T47D (cell line): ENCODE measurements at places on chromosomes 3 and 15.

GRCh38 chr15:96595951-96596350 is 265.5 kb downstream of the NR2F2 start:
- no peak for DNase-seq

- no peak for DNase-seq
Measured at GRCh38 chr3:148366743-148367410, 330.8 kb upstream of the AGTR1 start.

DNA sequence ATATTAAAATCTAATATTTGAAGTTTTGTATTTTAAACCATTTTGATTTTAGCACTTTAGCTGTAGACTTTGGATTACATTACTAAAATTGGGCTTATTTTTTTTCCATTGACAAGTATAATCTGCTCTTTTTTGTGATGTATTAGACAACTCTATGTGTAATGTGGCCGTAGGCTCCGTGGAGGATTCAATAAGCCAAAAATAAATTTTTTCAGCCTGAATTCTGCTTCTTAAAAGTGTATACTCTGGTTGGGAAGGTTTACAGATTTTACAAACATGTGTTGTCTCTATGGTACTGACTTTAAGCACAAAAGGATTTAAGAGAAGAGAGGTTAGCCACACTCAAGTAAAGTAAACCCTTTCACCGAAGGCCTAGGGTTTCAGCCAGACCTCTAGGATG is 110.8 kb downstream of the PLCL2 start:
- no peak for DNase-seq

- peak; percentile 59 for DNase-seq
Measured at GRCh38 chr3:111517801-111518200, 24.2 kb upstream of the CD96 start.

- DNase-seq: no peak
Measured at GRCh38 chr3:46901591-46902187, 24.2 kb downstream of the PTH1R start.

DNA sequence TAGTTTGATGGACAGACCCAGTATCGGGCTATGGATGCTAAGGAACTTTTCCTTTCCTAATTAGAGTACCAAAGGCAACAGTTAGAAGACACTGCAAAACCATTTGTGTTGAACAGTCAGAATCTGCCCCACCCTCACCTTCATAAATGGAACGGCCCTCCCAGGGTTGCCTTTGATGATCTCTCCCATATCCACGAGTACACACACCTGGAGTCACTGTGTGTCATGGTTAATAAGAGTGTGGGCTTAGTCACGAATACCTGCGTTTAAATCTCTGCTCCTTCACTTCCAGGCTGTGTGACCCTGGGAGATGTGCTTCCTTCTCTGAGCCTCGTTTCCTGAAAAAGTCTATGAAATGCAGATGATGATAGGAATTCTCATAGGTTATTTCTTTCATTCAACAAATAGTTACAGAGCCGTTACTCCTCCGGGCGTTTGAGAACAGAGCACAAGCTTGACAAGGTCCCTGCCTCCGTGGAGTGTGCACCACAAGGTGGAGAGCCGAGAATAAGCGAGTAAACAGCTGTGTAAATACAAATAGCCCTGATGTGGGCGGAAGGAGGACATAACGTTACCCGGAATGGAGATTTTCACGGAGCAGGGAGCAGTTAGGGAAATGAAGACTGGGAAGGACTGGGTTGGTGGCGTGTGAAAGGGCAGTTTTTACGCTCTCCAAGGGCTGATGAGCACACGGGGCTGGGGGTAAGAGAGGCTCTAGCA is 6.7 kb downstream of the SLC51A start:
- peak; percentile 67 for DNase-seq

DNA sequence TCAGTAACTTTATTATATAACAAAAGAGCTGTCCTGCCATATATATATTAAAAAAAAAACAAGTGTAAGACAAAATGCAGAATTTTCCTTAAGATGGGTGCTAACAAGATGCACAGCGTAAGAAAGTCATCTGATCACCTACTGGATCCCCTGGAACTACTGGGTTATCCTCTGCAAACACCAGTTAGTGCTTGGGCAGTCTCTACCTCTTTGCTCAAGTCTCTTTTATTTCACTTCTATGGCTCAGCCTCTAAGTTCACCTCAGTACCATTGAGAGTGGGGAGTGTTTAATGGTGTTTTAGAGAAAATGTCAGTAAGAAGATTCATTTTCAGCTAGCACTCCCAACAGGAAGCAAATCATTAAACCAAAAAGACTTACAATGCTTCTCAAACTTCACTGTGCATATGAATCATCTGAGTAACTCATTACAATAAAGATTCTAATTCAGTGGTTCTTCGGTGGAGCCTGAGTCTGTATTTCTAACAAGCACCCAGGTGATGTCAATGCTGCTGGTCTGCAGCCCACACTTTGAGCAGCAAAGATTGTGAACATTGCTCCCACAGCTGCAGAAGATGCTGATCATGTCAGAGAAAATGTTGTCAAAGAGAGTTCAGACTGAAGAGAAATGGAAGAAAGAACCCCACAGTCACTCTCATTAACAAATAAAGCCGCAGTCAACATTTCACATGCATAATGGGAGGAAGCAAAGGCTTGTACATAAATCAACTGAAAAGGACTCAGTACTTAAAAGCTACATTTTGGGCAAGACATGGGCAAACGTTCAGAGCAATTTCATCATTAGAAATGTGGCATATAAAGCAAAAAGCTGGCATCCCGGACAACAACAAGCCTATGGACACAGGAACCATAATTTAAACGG is 227.1 kb upstream of the ATP11B start:
- no peak for DNase-seq

DNA sequence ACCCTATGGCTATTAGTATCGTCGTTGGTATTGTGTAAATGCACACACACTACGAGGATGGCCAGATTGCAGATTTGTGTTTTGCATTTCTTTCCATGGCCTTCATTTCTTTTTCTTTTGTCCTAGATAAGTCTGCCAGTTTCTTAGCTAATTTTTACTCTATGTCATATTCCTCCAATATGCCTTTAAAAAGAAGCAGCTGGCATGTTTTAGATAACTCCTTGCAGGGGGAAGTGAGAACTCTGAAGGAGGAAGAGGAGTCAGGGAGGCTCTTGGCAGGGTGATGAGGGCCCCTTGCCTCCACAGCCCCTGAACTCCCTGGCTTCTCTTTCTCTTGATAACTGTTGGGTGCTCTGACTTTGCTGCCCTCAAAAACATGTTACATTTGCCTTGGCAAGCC is 244.0 kb downstream of the GABRG3 start:
- DNase-seq: no peak

DNA sequence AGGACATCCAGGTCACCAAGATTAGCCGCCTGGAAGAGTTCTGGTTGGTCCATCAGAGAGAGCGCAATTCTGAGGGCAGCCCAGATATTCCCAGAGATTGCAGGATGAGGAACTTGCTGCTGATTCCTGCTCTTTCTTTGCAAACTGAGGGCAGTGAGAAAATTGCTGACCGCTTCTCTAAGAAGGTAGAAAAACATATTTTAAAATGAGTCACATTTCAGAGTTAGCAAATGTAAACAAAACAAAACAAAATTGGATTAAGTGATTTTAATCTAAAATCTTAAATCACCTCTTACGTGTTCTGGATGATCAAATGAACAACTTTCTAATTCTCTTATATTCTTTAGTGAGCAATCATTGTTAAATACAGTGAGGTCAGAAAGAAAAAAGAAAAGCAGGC is 149.0 kb downstream of the USP13 start:
- no peak for DNase-seq

DNA sequence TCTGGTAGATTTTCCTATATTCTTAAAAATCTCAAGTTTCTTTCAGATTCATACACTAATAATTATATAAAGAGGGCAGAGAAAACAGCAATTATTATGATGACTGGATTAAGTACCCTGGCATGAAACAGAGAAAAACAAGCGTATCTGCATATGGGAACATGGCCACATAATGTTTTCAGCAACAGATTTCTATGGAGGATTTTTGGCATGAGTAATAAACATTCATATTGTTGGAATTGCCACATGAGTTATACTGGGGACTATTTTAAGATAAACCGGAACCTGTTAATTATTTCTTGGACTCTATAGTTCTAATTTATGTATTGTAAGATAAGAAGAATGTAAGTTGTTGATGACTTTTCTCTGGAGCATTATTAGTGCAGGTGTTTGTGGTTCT is 112.7 kb downstream of the OXSM start:
- no peak for DNase-seq

DNA sequence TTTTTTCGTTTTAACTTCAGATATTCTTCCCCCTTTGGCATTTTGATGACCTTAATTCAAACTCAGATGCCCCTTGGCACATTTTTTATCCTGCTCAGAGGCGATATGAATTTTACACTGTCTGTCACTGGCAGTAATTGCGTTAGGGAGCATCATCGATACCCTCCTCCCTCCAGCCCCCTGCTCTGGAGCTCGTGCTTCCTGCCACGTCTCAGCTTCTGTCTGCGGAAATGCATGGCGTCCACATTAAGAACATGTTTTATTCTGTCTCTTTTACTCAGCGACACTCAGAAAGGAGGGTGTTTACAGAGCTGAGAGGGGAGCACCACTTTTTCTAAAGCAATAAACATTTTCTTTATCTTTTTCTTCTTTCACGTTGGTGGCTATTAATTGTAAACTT is 254.2 kb downstream of the EBLN2 start:
- DNase-seq: no peak

GRCh38 chr3:127547761-127548605 is 42.5 kb downstream of the TPRA1 start:
- DNase-seq: peak; percentile 76

GRCh38 chr15:48433226-48433886 is 102.1 kb downstream of the DUT start:
- no peak for DNase-seq

GRCh38 chr15:83282776-83283137 is 1.7 kb downstream of the BNC1 start:
- no peak for DNase-seq

DNA sequence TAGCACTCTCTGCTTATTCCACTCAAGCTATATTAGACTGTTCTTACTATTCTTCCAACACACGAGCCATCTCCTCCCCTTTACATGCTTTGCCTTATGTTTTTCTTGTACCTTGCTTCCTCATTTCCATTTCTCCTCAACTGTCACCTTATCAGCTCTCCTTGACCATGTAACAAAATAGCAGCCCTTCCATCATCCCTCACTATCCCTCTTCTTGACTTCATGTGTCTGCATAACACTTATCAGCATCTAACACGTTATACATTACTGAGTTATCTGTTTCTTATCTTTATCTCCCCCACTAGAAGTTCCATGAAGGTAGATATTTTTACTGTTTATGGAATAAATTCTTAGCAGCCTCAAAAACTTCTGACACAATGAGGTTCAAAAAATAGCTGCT is 45.3 kb downstream of the TRPM7 start:
- DNase-seq: no peak

DNA sequence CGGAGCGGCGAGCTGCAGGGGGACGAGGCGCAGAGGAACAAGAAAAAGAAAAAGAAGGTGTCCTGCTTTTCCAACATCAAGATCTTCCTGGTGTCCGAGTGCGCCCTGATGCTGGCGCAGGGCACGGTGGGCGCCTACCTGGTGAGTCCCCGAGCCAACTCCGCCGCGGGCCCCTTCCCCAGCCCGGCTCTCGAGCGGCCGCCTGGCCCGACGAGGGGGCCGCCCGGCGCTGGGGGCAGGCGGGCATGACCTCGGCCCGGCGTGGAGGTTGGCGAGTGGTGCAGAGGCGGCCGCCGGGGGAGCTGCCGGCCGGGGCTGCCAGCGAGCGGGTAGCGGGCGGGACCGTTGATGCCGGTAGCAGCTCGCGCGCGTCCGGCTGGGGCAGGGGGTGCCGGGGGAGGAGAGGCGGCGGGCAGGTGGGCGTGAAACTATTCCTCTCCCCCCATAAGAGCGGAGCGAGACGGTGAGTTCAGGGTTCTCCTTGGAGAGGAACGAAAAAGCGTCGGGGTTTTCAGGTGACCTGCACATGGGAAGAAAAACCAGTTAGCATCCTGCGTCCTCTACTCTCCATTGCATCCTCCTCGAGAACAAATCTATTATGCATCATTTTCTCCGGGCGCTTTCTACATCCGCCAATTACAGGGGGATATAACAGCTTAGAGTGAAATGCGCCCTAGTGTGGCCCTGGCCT is 585 bp downstream of the SLCO3A1 start:
- DNase-seq: no peak

DNA sequence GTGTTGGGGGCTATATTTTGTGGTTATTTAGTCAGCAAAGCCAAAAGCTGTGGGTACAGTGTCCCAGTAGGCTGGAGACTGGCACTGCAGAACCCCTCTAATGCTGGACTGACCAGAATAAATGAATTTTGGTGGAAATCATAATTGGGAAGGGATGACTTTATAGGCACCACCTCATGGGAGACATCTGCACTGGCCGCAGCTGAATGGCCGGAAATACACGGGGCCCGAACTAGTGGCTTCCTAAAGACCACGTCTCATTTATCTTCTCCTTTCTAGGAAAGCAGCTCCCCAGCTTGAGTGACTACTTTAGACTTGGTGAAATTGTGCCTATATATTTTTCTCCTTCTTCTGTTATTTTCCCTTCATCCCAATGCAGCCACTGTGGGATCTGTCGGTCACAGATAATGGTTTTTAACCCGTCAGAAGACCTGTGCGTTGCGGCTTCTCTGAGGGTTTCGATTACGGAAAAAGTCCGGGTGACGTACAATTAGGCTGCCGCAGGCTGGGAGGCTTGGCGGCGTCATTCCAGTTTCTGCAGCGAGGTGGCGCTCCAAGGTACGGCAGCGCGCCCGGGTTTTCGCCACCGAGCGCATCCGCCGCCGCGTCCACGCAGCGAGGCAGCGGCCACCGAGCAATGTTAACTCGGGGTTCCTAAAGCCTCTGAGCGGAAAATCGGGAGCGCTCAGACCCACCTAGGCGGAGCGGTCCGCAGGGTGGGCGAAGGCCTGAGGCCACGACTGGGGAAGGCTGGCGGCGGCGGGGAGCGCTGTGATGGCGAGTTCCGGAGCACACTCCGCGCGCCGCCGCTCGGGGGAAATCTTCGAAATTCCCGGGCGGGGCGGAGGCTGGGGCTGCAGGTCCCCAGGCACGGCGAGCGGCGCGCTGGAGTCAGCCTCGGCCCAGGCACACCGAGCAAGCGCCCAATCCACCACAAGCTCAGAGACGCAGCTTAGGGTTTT is 26.3 kb downstream of the NR2F2 start:
- DNase-seq: peak; percentile 82

DNA sequence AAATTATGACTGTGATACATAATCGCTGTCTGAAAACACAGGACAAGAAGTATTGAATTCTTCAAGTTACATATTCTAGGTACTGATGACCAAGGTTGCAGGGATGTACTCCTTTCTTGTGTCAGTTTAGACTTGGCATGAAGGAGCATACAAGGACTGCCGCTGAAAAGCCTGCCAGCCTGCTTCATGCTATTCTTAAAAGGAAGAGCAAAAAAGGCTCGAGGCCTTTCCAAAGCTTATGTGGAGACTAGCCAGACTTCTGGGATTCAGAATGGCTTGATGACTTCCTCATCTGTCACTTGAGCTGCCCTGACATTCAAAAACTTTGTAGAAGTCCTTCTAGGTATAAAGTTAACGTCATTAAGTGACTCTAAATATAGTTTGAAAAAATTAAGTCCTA is 92.0 kb downstream of the CADM2 start:
- DNase-seq: peak; percentile 8
